ENCODE measurements at places on chromosomes 4 and X.

GRCh38 chr4:48645225-48645794 is 134.8 kb downstream of the FRYL start:
- no peak for DNase-seq

DNA sequence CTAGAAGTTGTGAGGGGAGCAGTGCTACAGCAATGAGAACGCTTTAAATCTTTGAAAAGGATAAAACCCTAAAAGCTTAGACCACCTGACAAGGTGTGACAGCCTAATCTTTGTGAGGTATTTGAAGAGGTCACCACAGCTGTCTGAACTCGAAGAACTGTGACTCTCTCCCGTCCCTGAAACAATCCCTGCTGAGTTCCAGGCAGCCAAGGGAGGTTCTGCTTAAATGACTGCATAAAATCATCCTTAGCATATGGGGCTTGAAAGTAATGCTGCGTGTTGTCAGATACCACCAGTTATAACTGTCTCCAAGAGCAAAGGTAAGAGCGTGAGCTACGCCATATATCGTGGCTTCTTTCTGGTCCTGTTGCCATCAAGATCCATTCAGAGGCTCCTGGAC is 696.3 kb downstream of the PCDH7 start:
- DNase-seq: no peak

GRCh38 chr4:8171984-8172924 is 13.6 kb upstream of the ABLIM2 start:
- no peak for DNase-seq

GRCh38 chr4:3657902-3658529 is 108.2 kb upstream of the ADRA2C start:
- DNase-seq: no peak

Data from iPS-NIHi11 (cell line).